T1000 (cell line): ENCODE measurements at places on chromosomes 12 and 14.

GRCh38 chr12:74775276-74775675, 237.6 kb downstream of the ATXN7L3B start:
- DNase-seq, result no peak

DNA sequence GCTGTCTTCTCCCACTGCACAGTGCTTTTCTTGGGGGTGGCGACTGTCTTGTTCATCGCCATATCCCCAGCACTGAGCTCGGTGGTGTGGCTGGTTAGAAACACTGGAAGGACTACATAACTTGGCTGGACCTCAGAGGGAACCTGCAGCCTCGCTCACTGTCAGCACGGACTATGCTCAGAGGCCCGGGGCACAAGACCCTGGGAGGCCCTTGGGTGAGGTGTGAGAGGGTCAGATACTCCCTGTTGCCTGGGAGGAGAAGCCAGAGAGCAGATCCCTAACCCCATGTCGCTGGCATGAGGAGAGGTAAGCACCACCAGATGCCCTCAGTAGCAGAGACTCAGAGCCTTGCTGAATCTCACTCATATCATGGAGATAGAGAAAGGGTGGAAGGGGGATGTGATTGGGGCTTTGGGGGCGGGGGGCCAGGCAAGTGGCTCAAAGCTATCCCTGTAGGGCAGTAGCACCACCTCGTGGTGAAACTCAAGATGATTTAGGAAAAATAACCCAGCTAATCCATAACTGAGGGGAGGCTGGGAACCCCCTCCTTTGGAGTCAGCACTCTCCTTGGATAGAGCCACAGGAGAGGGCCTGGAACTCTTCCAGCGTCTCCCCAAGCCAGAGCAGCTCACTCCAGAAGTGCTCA, 18.7 kb upstream of the HDAC7 start:
- DNase-seq, result no peak

- DNase-seq, result no peak
These were observed 108.1 kb upstream of the HIF1A start for GRCh38 chr14:61587081-61587713.

DNA sequence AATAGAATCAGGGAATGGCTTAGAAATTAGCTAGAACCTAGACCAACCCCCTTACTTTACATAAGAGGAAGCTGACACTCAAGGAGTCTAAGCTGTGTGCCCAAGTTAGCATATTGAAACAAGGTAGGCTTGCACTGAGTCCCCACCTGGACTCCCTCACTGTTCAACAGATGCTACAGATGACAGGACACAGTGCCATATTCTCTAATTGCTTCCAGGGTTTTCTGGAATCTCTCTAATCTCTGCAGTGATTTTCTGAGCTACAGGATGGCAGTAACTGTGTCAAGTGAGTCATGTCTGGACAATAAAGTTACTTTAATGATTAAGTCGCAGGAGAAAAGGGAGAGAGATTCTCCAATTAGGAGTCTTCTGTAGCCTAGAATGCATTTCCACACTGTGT, 35.8 kb downstream of the AKAP6 start:
- DNase-seq, result no peak

DNA sequence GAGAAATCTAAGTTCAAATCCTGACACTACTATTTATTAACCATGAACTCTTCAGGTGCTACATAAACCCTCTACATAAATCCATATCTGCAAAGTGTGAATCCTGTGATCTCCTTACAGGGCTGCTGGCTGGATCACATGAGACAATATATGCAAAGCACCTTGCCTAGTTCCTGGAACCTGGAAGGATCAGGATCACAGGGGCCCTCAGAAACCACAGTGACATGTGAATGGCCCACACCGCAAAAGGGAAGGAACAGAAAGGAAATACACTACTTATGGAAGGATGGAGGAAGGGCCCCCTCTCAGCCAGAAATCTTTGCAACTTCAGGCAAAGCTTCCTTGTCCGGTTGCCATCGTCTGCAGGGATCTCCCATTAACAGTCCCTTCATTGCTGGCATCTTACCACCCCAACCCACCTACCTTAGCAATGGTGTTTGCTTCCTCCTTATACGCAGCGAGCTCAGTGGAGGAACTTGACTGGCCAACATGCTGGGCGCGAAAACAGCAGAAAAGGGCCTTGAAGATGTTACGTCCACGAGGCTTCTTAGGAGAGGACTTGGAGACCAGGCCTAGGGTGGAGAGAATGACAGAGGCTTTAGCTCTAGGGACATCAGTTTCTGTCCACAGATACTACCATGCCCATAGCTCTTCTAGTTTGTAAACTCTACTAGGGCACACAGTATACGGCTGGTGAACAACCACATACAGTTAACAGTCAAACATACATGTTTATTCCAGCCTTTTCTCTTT, 10.7 kb upstream of the AVIL start:
- no peak for DNase-seq

GRCh38 chr14:104602315-104602932, 2.1 kb downstream of the TMEM179 start:
- no peak for DNase-seq

- no peak for DNase-seq
These were observed 40.4 kb upstream of the ANO2 start for GRCh38 chr12:5985471-5985870.

- no peak for DNase-seq
These were observed 47.7 kb downstream of the SPRING1 start for GRCh38 chr12:116689979-116690744.

DNA sequence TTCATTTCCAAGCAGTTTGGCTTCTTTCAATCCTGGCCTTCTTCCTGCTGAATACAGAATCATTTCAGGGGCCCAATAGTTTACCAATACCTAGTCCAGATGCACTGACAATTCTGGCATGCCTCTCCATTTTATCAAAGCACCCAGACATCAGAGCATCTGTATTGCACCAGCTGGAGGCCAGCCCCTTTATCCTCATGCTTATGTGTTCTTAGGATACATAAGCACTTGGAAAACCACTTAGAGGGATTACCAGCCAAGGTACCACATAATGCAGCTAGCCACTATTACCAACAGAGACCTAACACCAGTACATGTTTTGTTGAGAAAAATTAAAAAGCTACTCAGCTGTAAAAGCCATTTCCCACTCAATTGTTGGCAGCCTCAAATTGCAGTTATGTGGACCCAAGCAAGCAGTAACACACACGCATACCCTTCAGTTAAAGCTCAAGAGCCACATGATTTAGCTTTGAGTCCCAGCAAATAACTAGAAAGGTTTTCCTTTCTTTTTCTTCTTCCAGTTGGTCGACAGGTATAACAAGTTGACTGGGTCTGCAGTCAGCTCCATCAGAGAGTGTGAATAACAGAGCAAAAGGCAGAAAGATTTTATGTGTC, 263.8 kb downstream of the DIO2 start:
- DNase-seq, result no peak

GRCh38 chr12:12398026-12398859, 41.4 kb downstream of the BORCS5 start:
- peak; percentile 71 for DNase-seq

DNA sequence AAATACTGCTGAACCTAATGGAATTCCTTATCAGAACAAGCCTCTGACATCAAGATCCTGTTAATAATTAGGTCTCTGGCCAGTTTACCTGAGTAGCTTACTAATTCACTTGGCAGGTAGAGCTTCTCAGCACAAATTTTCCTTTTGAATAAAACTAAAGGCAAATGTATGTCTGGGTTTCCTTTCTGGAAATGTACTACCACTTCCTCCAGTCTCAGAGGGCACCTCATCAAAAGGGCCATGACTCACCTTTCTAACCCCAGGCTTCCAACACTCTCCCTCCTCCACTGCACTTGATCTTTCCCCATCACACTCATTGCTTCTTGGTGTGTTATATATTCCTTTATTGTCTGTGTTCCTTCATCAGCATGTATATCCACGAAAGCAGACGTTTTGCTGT, 90.5 kb downstream of the SLC2A13 start:
- no peak for DNase-seq

DNA sequence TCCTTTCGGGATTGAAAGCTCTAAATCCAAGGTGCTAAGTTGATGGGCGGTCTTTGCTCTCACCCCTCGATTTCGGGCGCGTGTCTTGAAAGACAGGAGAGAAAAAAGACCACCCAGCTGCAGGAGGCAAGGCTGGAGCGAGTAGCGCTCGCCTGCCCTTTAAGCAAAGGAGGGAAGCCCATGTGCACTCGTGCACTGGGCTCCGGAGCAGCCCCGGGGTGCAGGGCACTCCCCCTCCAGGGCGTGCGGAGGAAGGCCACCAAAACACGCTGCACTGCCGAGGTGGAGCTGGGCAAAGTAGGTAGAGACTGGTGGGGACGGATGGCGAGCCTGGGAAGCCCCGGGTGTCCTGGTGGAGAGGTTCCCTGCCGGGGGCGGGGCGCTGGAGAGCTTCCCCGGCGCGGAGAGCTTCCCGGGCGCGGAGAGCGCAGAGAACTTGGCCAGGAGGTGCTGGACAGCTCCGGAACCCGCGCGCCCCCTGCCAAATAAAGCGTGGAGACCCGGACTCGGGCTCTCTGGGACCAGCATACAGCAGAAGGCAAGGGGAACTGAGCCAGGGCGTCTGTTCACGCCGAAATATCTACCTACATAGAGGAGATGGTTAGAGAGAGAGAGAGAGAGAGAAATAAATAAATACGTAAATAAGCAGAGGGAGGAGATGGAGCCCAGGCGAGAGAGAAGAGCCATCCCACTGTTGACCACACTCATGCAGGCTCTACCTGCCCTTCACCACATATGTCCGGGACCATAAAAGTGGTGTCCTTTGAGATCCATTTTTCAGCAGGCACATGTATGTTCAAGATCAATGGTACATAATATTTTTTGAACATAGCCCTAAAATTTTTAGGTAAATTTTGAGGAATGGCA, 662 bp upstream of the NELL2 start:
- peak; percentile 98 for DNase-seq

DNA sequence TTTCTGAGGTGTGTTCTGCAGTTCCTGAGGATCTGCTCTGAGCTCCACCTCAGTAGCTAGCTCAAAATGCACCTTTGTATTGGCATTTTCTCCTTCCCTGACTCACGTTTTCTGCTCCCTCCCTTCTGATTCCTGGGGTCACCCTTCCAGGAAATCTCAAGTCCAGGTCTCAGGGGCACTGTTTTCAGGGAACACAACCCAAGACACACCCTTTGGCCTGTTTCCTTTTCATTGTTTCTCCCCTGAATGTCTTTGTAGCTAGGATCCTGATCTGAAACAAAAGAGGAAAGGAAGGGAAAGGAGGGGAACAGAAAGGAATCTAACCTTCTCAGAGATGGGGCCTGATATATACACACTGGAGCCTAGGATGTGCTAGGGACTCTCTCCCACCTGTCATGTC, 7.3 kb upstream of the RIPK3 start:
- no peak for DNase-seq

DNA sequence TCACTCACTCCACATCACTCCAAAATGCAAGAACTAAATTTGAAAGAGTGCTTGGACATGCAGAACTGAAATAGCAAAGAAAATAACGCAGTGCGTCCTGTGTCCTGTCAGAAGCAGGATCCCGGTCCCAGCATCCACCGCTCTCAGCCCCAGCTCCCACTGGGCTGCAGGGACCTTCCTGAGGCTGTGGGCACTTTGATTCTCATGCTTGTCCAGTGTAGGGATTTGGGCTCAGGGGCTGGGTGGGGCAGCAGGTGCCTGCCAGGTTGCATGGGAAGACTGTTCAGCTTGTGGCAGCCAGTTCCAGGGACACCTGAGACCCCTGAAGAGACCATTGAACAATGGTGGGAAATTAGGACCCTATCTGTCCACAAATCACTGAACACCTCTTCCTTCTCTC, 140.0 kb upstream of the FKBP4 start:
- no peak for DNase-seq

DNA sequence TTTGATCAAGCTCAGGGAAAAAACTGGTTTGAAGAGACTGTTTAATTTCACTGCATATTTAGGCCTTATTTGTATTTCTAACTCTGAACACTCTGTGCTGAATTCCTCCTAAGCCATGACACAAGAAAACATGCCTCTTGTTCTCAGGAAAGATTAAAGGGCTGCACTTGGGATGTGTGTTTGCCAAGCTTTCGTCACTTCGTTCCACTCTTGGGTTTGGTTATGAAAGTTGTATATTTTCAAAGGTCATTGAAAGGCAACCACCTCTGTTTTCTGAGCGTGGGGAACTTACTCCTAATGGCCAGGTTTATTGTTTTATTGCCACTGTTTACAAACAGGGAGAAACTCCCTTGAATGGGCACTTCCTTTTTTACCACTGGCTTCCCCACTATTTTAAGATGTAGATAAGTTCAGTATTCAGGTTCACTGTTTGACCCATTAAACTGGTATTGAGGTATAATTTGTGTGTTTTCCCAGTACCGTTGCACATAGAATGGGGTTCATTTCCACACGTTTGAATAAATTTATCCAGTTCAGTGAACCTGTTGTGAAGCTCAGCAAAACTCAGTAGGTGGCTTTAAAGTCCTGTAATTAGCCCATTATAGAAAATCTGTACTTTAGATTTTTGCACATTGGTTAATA, 65.3 kb downstream of the NKX2-1 start:
- DNase-seq, result no peak

DNA sequence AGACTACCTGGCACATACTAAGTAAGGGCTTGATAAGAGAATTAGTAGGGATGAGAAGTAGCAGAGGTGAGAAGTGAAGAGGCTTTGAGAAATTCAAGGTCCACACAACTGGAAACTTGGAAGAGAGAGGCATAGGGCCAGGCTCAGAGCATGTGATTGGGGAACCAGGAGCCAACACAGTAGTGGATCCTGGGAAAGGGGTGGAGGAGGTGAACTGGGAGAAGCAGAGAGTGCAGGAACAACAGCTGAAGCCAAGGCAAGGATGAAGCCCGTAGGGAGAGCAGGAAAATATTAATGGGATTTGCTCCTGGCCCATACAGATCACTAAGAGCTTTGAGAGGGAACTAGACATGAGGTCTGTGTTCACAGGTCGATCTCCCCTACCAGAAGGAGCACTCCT, 1.4 kb upstream of the ITGB7 start:
- no peak for DNase-seq

- DNase-seq, result no peak
These were observed 108.9 kb downstream of the GPR135 start for GRCh38 chr14:59356312-59356711.

GRCh38 chr12:6614513-6615172, 7.5 kb upstream of the CHD4 start:
- DNase-seq, result no peak

GRCh38 chr12:64718649-64719048, 40.6 kb downstream of the GNS start:
- DNase-seq, result no peak

- DNase-seq, result no peak
These were observed 7.8 kb downstream of the UBE3B start for GRCh38 chr12:109485201-109485600.

DNA sequence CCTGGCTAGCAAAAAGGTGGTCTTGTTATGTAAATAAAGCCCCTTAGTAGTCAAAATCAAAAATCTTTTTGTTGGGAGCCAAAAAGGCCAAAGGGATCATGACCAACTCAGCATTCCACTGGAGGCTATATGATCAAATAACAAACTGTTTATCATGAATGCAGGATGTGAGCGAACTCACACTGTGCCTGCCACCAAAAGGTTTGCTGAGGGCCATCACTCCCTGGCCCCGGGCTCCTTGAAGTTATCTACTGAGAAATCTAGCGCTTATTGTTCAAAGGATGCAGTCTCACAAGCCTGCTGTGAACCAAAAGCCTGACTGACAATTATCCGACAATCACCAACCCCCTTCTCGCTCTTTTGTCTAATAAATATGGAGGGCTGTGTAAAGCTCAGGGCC, 107.2 kb upstream of the DDHD1 start:
- DNase-seq, result no peak
